Stimulated activated CD8-positive, alpha-beta memory T cell treated with anti-CD3 and anti-CD28 coated beads, Interleukin-7, amount 100 ng/mL, for 1 hour (primary cell): ENCODE measurements at places on chromosomes 11 and 22.

DNA sequence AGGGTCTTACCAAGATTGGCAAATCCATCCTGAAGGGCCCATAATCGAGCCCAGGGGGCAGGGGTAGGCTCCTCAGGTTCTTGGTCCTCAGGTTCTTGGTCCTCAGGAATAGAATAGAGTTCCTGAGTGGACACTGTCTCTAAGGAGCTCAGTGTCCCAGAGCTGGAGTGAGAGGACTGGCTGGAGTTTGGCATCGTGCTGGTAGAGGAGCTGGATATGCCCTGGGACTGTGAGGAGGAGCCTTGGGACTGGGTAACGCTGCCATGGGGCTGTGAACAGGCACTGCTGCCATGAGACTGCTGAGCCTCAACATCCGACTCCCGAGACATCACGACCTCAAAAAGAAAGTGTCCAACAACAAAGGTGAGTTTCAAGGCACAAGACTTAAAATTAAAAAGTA lies 7.2 kb downstream of the CHEK2 start:
- DNase-seq, result no peak

GRCh38 chr11:78733031-78733430 lies 158.4 kb upstream of the NARS2 start:
- DNase-seq, result no peak

DNA sequence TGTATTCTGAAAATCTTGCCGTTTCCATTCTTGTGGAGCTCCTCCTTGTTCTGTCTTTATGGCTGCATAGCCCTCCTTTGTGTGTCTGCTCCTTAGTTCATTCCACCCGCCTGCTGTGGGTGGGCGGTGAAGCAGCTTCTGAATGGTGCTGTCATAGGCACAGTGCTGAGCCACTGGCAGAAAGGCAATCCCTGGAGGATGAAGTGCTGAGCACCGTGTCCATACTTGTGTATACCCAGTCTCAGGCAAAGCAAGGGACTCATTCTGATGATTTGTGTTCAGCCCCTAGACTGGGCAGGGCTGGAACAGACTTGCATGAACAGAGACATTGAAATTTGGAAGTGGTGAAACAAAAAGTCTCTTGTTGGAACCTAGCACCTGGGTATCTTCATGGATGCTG lies 134.9 kb downstream of the MYO18B start:
- DNase-seq, result no peak

- DNase-seq, result no peak
Measured at GRCh38 chr11:44634401-44635281, 69.2 kb downstream of the CD82 start.

GRCh38 chr11:122421702-122422101 lies 233.8 kb upstream of the UBASH3B start:
- DNase-seq, result no peak

GRCh38 chr11:61356706-61357105 lies 5.0 kb downstream of the CYB561A3 start:
- DNase-seq, result no peak

GRCh38 chr22:46574993-46575910 lies 37.8 kb upstream of the CELSR1 start:
- no peak for DNase-seq

DNA sequence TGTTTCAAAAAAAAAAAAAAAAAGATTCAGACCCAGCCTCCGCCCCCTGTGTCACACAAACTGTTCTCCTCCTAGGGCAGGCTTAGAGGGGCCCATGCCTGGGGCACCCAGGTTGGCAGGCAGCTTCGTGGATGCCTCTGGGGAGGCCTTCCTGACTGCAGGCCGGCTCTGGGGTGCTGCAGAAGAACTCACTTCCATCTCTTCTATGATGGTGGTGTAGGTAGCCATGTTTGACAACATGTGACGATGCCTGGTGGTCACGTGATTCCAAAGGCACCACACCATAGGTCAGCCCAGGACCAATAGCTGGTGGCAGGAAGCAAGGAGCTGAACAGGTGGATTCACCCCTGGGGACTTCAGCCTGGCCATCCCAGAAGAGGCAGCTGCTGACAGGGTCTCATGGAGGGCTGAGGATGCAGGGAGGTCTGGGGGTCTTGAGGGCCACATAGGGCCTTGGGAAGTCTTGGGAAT lies 24.1 kb upstream of the CELSR1 start:
- DNase-seq, result no peak

DNA sequence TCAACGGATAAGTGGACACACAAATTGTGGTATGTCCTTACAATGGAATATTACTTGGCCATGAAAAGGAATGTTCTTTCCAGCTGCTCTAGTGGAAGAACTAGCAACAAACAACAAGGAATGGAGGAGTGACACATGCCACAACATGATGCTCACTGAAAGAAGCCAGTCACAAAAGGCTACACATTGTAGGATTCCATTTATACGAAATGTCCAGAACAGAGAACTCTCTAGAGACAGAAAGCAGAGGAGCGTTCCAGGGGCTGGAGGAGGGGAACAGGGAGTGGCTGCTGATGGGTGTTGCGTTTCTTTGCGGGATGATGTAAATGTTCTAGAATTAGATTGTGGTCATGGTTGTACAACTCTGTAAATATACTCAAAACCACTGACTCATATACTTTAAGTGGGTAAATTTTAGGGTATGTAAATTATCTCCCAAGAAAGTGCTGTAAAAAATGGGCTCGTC lies 32.4 kb upstream of the PDGFB start:
- no peak for DNase-seq

DNA sequence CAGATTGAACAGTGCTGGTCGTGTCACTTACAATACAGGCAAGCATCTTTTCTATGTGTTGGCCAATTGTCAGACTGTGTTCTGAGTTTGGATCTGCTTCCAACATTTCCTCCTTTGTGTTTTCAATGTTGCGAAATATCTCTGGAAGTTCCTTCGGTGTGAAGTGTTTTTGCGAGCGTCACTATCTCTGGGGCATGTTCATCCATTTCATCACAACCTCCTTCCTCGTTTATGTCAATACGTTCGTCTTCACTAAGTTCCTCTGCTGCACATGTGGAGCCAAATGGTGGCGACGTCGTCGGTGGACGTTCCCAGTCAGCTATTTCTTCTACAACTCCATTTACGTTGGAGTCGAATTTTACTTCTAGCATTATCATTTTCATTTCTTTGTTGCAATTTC lies 100.2 kb upstream of the LMO1 start:
- DNase-seq, result no peak

- no peak for DNase-seq
Measured at GRCh38 chr11:30786256-30787110, 200.3 kb upstream of the MPPED2 start.

DNA sequence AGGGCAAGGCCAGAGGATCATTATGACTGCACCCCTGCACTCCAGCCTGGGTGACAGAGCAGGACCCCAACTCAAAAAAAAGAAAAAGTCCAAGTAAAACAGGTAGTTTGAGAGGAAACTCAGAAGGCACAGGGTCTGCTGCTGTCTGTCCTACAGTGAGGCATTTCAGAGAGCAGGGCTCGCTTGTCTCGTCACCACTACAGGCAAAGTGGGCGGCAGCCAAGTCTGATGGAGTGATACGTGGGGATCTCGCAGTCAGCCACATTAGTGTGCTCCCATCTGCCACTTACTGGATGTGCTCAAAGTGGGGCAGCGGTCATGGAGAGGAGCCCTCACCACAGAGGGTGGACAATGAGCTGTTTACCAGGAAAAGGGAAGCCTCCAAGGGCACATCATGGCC lies 42.1 kb downstream of the PI4KA start:
- no peak for DNase-seq

DNA sequence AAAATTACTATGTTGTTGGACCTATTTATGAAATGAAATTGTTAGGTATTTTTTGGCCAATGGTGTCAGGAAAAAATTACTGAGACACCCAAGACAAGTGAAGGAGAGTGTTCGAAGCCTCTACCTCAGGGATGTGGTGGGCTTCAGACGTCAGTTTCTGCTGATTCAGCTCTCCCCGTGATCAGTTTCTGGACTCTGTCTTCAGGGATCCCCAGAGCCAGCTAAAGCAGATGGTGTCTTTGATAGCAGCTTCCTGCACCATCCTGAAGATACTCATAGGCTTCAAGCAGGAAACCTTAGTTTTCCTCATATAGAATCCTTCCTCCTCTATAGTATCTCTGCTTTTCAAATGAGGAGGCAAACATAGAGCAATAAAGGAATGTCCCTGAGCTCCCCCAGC lies 7.4 kb downstream of the CD248 start:
- DNase-seq, result no peak

- DNase-seq, result no peak
Measured at GRCh38 chr11:75797792-75798191, 17.2 kb upstream of the UVRAG start.
